ENCODE measurements at places on chromosomes 5 and 9.

DNA sequence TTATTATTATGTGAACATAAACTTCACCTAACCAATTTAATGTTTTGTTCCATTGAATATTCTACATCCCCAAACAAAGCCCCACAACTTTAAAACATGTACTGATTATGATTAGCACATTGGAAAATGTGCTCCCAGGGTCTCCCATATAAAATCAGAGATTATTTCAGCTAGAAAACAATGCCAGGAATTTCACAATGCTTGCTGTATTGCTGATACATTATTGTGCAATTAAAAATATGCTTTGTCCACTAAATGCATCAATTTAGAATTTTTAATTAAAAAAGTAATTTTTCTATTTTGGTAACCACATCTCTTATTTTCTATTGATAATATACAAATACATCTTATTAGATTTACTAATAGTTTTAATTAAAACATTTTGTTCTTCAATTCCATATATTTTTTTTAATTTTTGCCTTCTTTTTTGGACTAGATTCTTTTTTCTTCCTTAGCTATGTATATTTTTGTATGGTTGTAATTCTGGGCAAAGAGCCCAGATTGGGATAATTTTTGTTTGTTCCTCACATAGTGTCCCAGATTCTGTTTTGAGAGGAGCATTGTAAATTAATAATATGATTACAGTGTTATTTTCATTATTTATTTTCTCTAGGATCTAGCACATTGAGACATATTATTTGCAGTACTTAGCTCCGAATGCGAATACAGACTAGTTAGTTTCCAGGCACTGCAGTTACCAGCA, 241.5 kb upstream of the CDH18 start:
- no peak for DNase-seq

DNA sequence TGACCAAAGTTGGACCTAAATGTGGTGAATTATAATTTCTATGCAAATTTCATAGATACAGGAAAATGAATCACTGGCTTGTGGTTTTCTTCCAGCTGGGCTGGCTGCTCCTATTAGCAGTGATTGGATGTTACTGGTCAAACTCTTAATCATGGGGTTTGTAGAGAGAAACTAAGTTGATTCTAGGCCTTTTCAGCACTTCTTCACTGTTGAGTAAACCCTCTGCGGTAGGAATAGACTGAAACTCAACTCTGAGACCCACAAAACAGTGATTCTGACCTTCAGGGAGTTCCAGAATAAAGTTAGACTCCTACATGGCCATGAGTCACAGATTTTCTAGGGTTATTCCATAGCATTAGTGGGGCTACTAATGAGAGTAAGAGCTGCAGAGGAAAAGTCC, 47.9 kb upstream of the FKTN start:
- no peak for DNase-seq

DNA sequence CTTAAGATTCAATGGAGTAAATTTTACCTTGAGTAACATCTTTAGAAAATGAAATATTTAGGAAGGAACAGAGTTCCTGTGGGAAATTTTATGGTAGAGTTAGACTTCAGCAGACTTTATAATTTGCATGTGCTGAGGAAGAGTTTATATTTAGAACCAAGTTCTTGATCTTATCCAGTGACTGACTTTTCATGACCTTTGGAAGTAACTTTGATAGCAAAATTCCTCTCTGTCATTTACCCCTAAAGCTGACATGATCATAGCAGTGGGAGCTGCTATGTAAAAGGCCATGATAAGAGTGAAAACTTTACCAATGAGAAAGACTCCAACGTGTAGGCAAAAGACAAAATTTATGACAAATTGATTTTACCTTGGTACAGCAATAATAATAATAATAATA, 1071.8 kb upstream of the DMAC1 start:
- no peak for DNase-seq

GRCh38 chr9:81814794-81815464, 113.3 kb upstream of the SPATA31D4 start:
- no peak for DNase-seq
